ENCODE measurements at places on chromosomes 16 and 17.

GRCh38 chr16:14148016-14148415 is 76.9 kb downstream of the MRTFB start:
- DNase-seq = no peak

GRCh38 chr17:13646969-13647542 is 45.3 kb upstream of the HS3ST3A1 start:
- DNase-seq = no peak

DNA sequence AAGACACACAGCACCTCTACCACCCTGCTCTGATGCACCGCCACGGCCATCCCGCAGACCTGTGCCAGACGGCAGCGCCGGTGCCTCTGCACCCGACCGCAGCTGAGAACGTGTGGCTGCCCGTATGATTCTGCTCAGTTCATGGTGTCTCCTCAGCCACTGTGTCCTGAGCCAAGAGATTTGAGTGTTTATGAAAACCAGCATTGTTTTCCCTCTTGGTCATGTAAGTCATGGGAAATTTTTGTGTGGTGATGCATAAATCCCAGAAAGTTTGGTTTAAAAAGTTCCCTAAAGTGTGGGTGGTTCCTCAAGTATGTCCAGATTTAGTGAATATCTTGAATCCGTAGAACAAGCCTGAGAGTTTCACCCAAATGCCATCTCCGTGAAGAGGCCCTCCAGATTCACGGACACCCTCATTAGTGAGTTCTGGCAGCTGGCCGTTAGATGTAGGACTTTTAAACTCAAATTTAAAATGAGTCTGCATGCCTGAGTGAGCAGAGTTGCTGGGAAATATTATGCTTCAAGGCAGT is 57.6 kb downstream of the CDRT4 start:
- DNase-seq = no peak

DNA sequence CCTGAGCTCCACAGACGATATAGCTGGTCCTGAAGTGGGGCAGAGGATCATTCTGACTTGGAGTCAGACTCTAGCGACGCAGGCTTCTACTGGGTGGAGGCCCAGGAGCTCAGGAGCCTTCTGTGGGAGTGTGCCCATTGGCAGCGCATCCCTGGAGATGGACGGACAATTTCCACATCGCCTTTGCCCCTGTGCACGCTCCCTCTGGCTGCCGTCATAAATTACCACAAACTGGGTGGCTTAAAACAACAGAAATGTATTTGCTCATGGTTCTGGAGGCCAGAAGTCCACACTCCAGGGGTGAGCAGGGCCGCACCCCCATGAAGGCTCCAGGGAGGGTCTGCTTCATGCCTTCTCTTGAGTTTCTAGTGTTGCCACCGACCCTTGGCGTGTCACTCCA is 6.9 kb downstream of the CARD14 start:
- no peak for DNase-seq

GRCh38 chr16:2148714-2149629 is 547 bp downstream of the RAB26 start:
- no peak for DNase-seq

- no peak for DNase-seq
These were observed 4.5 kb downstream of the TMEM114 start for GRCh38 chr16:8585857-8586256.

DNA sequence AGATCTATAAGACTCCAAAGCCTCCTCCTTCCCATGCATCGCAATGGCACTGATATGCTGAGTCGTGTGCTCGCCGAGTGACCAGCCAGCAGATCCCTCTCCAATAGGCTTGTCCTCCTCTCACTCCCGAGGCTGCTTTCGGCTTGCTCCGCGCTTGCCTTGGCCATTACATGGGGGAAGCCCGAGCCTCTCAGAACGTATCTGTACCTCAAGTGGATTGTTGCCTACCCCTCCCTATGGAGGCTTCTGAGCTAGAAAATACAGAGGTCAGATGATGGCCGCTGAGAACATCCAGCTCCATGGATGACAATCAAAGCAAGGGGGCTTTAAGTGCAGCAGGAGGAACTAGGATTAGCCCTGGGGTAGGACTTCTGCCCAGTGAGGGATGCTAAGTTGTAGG is 7.7 kb upstream of the NLRP1 start:
- DNase-seq = no peak

GRCh38 chr16:57959804-57960203 is 11.1 kb downstream of the CNGB1 start:
- no peak for DNase-seq

DNA sequence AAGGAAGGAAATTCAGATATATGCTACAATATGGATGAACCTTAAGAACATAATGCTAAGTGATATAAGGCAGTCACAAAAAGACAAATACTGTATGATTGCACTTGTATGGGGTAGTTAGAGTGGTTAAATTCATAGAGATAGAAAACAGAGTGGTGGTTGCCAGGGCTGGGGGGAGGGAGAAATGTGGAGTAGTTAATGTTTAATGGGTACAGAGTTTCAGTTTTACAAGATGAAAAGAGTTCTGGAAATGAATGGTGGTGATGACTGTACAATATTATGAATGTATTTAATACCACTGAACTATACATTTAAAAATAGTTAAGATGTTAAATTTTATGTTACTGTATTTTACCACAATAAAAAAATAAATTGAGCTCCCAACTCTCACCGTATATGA is 157.9 kb downstream of the TOX3 start:
- no peak for DNase-seq

- DNase-seq = no peak
These were observed at the start of gene RAP1GAP2 for GRCh38 chr17:2796164-2797125. Gene RAP1GAP2, plus strand, starts transcription at chr17:2796438. Its CDS starts 90 bp downstream, at chr17:2796528.

- DNase-seq = no peak
These were observed 3.9 kb upstream of the WFIKKN1 start for GRCh38 chr16:626787-627453.

- DNase-seq = no peak
These were observed 38.6 kb upstream of the TOB1 start for GRCh38 chr17:50904518-50905459.

DNA sequence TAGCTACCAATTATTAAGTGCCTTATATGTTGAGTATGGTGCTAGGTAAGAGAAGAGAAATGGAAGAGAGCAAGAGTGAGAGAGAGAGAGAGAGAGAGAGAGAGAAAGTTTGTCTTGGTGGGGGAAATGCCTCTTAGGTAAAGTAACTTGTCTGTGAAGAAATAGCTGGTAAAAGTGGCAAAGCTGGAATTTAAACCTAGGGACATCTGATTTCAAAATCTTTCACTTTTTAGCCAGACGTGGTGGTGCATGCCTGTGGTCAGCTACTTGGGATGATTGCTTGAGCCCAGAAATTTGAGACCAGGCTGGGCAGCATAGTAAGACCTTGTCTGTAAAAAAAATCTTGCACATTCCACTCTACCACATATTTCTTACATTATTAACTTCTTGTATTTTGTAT is 23.0 kb upstream of the CDR2 start:
- DNase-seq = no peak

GRCh38 chr16:53631236-53632025 is 72.2 kb downstream of the RPGRIP1L start:
- no peak for DNase-seq

DNA sequence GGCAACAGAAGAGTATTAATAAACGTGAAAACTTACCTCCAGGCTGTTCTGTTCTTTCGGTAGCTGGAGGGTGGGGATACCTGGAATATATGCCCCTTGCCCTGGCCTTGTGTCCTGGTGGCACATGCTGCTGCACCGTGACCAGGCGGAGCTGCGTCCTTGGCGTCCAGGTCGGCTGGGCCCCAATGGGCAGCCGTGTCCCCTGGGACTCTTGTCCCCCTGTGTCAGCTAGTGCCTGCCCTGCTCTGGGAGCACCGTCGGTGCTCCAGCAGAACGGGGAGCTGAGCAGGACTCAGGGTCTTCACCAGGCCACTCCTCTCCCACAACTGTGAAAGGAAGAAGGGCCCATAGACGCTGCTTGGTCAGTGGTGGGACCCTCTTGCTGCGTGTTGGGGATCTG is 7.9 kb downstream of the ZNF213 start:
- DNase-seq = no peak

GRCh38 chr17:58121925-58122324 is 26.3 kb upstream of the OR4D1 start:
- no peak for DNase-seq

Data from cortex of kidney (tissue), 1 donor.